ENCODE measurements at places on chromosomes 13 and 19.
A peak's percentile ranks its signal among the peaks of the same experiment; 100 is the strongest.

GRCh38 chr19:40277356-40278059 lies 7.6 kb downstream of the AKT2 start:
- DNase-seq: peak; percentile 68

- DNase-seq: no peak
Measured at GRCh38 chr19:912181-913079, 589 bp downstream of the R3HDM4 start.

- no peak for DNase-seq
Measured at GRCh38 chr19:13078897-13079541, 23.6 kb downstream of the LYL1 start.

- DNase-seq: no peak
Measured at GRCh38 chr19:719636-720344, 11.1 kb downstream of the PALM start.

DNA sequence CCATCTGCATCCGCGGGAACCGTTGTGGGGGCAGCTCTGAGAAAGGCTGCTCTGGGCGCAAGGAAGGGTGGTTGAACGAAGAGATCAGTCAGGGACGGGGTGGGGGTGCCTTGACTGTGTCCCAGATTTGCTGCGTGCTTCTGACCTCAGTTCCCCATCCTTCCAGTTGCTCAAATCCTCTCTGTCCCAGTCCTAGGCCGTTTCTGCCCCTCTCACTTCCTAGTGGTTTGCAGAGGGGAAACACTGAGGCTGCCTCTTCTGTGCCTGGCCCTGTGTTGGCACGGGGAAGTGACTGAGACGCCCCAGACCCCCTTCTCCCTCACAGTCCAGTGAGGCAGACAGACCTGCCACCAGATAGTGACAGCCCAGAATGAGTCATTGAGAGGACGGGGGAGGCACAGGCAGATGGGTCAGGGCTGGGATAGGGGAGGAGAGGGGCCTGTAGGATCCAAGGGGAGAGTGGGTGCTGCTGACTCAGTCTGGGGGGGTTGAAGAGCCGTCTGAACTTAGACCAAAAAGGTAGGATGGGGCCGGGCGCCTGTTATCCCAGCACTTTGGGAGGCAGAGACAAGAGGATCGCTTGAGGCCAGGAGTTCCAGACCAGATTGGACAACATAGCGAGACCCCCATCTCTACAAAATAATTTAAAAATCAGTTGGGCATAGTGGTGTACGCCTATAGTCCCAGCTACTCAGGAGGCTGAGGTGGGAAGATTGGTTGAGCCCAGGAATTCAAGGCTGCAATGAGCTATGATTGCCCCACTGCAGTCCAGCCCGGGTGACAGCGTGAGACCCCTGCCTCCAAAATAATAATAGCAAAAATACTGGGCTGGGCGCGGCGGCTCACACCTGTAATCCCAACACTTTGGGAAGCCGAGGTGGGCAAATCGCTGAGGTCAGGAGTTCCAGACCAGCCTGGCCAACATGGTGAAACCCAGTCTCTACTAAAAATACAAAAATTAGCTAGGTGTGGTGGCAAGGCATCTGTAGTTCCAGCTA lies 26.5 kb downstream of the NUMBL start:
- peak; percentile 82 for DNase-seq

DNA sequence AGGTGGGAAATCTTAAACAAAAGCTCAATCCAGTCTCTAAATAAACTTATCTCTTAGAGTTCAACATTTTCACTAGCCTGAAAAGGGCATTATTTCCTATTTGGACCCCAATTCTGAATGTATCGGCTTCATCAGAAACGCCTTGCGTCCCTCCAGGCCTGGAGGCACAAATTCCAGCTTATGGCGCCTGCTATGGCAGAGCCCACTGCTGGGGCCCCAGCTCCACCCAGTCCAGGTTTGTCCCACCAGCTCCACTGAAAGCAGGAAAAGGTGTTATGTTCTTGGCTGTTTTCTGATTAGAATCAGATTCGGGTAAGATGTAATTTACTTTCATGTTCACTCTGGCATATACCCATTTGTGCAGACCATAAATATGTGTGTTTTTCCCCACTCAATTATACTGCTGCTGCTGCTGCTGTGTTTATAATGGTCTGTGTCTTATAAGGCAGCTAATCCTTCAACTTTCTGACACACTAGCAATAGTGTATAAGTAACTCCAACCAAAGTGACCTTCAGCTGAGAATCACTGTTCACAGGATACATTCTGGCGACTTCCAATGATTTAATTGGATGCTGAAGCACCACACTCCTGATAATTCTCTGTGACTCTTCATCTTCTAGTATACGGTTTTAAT lies 6.4 kb downstream of the IRS2 start:
- no peak for DNase-seq

DNA sequence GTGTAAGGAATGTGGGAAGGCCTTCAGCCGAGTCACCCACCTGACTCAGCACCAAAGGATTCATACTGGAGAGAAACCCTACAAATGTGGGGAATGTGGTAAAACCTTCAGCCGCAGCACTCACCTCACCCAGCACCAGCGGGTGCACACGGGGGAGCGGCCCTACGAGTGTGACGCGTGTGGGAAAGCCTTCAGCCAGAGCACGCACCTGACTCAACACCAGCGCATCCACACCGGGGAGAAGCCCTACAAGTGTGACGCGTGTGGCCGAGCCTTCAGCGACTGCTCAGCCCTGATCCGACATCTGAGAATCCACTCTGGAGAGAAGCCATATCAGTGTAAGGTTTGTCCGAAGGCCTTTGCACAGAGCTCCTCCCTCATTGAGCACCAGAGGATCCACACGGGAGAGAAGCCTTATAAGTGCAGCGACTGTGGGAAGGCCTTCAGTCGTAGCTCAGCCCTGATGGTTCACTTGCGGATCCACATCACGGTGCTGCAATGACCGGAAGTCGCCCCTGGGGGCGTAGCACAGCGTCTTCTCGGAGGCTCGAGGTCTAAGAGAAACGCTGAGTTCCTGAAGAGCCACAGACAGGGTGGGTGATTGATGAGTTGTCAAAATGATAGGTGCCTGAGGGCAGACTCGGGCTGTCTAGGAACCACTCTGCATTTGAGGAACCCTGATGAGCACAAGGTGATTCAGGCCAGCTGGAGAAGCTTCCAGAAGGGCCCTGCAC lies 12.2 kb downstream of the ZSCAN22 start:
- no peak for DNase-seq

DNA sequence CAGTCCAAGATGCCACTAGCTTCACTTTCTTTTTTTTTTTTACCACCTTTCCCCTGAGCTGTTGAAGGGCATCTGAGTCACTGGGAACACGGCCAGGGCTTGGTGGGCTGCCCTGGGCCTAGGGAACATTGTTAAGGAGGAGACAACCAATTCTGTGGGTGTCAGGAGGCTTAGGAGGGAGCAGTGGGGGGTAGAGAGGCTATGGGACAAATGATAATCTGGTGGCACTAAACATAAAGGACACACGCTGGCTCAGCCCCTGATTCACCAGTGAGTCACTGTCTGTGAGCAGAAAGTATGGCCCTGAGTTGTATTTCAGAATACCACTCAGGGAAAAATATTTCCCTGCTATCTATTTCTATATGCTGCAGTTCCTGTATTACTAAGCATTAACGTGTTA lies 207.8 kb downstream of the DCLK1 start:
- DNase-seq: no peak

GRCh38 chr13:44760434-44760833 lies 184.3 kb upstream of the TSC22D1 start:
- no peak for DNase-seq

GRCh38 chr13:97879646-97880310 lies 73.7 kb upstream of the IPO5 start:
- no peak for DNase-seq

- no peak for DNase-seq
Measured at GRCh38 chr13:99990126-99990977, 8.8 kb downstream of the ZIC2 start.

GRCh38 chr13:109209526-109209925 lies 576.9 kb downstream of the IRS2 start:
- no peak for DNase-seq

GRCh38 chr13:45548281-45548680 lies 67.3 kb downstream of the ERICH6B start:
- DNase-seq: no peak
